ENCODE measurements at places on chromosomes 3 and 15.

DNA sequence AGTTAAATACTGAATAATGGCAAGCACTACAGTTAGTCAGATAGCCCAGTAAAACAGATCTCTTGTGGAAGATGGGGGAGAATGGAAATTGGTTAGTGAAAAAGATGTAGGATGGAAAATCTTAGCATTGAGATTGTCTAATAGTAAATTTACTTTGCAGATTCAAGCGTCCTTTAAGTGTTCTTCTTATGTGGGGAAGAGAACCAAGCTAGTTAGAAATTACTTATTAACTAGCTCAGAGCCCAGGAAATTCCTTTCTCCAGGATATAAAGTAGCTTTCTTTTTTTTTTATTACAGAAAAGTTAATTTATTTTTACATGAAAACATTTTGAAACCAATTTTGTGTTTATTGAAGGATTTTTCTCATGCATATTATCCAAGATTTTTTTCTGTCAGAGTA is 36.7 kb downstream of the TIPARP start:
- DNase-seq = no peak

GRCh38 chr15:41530363-41530956 is 13.6 kb downstream of the RPAP1 start:
- no peak for DNase-seq

DNA sequence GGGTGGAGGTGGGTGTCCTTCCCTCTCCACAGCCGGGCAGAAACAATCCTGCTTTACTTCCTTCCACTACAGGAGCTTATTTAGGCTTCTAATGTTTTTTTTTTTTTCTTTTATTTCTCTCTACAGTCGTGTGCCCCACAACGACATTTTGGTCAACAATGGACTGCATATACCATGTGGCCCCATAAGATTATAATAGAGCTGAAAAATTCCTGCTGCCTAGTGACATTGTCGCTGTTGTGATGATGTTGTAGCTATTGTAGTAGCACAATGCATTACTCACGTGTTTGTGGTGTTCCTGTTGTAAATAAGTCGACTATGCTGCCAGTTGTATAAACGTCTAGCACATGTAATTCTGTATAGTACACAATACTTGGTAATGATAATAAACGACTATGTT is 153.7 kb downstream of the IL20RB start:
- no peak for DNase-seq

DNA sequence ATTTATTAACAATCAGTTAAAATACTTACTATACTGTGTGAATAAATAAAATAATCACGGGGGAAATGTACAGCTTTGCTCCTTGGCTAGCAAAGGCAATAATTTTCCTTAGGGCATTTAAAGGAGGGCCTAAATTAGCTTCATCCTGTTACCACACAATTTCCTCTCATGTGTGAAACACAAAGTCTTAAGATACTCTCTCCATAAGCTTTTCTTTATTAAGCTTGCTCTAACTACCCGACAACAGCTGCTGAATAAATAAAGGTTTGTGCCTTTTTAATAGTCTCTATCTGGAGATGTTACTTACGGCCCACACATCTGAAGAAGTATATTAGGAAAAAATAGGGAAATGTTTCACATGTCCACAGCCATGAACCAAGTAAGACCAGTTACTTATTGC is 29.7 kb downstream of the ZNF106 start:
- DNase-seq = no peak

- no peak for DNase-seq
These were observed 12.1 kb downstream of the B3GNT5 start for GRCh38 chr3:183265157-183265642.

DNA sequence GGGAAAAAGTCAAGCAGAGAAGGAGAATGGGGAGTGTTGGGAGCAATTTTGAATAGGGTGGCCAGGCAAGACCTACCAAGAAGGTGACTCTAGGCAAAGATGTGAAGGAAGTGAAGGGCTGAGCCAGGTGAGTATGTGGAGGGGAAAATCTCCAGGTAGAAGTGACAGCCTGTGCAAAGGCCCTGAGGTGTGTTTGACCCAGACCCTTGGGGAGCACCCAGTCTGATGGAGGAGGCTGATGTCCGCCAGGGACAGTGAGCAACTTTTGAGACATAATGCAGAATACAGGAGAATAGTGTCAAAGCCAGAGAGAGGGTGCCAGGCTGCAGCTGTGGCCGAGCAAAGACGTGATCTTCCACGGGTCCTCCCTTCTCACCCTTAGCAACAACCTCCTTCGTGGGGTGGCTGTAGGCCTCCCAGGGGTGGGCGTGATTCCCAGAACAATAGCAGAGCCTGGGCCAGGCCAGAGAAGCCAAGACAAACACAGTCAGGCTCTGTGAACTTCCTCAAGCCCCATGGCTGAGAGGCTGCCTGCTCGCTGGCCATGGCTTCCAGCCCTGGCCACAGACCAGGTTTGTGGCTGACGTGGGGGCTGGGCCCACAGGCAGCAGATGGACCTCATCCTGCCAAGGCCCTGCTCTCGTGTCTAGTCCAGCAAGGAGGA is 58.1 kb downstream of the SLC6A6 start:
- DNase-seq = peak; percentile 51

- no peak for DNase-seq
These were observed 9.0 kb downstream of the MORF4L1 start for GRCh38 chr15:78881681-78882080.

GRCh38 chr3:197787412-197787811 is 3.6 kb upstream of the LRCH3 start:
- no peak for DNase-seq

DNA sequence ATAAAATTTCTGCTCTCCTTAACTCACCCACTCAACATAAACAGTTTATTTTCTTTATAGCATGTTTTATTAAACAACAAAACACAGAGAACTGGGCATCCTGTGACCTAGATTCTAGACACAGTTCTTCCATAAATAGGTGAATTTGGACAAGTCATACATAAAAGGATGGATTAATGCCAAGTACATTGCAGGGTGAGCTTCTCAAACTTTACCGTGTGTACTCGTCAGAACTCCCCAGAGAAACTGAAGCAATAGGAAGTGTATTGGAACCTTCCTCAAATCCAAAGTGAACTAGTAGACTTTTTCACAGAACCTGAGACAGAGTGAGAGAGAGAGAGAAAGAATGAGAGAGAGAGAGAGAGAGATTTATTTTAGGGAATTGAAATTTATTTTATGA is 139.7 kb downstream of the CD47 start:
- no peak for DNase-seq

GRCh38 chr3:62051506-62051905 is 321.8 kb downstream of the FEZF2 start:
- no peak for DNase-seq

DNA sequence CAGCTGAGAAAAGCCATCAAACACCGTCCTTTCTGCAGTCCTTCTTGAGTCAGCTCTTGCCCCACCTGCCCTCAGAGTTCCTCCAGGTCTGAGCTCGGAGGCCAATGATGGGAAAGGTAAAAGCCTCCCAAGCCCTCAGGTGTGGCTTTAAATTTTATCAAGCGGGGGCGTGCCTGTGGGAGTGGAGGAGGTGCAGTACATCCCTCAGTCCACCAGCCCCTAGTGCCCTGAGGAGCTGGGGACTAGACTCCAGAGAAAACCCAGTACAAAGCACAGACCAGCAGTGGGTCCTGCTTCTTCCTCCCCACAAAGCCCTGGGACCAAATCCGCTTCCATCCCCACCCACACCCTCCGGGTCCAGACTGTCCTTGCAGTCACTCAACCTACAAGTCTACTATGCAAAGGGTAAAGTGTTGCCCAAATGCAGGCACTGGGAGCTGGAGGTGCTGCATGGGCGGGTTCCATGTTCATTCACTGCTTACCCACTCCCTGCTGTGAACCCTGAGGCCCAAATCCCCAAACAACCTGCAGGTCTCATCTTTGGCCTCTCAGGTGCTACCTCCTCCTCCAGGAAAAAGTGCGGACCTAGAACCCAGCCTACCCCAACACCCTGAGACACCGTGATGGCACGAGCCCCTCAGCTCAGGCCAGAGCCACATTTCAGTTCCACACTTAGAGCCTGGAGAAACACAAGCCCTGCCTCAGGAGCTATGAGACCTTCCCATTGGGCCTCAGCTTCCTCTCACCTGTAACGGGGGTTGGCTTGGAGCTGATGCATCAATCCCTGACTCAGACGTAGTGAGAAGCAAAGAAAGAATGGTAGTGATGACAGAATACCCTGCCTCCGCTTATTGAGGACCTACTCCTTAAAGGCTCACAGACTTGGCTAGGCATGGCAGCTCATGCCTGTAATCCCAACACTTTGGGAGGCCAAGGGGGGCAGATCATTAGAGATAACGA is 2.4 kb downstream of the PFKFB4 start:
- DNase-seq = no peak

- DNase-seq = no peak
These were observed 30.6 kb downstream of the CRTC3 start for GRCh38 chr15:90560229-90560776.

- no peak for DNase-seq
These were observed 1123.5 kb downstream of the ROBO2 start for GRCh38 chr3:78163379-78163778.

- no peak for DNase-seq
These were observed 59.7 kb upstream of the FILIP1L start for GRCh38 chr3:100173961-100174360.

DNA sequence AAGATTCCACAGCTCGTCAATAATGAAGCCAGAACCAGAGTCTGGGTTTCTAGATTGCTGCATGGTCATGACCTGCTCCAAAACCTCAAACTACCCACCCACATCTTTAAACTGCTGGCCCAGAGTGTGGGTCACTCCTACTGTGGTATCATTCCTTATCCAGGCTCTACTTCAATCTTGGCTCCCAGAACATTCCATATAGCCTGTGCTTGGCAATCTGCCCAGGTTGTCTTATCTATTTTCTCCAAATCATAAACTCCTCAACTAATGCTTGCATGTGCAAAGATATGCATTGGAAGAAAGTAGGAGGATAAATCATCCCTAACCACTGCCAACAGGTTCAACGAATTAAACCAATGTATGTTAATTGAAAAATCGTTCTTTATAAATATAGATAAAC is 169.7 kb downstream of the ANXA2 start:
- no peak for DNase-seq

- no peak for DNase-seq
These were observed 393.7 kb upstream of the C2CD4B start for GRCh38 chr15:62558640-62559380.

DNA sequence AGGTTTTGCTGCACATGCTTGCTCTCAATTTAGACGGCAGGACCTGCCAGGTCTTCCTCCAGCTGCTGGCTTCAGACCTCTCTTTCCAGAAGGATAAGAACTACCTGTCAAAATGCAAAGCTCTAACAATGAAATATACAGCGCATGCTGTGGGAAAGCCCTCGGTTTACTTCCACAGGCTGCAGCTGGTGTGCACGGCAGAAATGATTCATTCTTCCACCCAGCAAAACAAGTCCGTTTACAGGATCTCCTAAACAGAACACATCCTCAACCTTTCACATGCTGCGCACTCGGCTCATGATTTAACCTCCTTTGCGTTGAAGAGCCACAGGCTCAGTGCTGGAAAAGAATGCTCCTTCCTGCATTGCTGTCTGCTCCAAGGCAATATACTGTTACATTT is 92.4 kb upstream of the WNT5A start:
- no peak for DNase-seq

- no peak for DNase-seq
These were observed 1.4 kb upstream of the IL17RC start for GRCh38 chr3:9915254-9916141.

DNA sequence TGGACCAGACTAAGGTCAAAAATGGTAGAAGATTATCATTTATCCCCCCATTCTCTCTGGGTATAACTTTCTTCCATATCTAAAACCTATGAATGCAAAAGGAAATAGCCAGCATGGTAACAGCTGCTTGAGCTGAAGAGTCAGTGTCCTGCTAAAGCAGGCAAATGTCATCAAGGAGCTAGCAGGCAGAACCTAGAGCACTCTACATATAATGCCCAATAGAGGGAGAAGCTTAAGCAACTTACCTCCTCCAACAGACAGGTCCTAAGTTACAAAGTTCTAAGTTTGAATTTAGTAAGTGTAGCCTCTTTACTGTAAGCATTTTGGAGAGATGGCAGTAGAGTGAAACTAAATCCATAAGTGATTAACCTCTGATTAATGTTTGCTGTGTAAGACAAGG is 7.7 kb downstream of the RAF1 start:
- DNase-seq = no peak

DNA sequence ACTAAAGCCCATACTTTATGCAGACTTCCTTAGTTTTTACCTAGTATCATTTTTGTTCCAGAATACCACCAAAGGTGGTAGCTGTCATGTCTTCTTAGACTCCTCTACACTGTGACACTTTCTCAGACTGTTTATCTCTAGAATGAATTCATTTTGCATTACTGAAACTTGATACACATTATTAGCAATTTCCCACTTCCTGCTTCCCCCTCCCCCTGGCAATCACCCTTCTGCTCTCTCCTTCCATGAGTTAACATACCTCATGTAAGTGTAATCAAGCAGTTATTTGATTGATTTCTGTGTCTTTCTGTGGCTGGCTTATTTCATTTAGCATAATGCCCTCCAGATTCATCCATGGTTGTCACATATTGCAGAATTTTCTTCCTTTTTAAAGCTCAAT is 204.9 kb downstream of the STAG1 start:
- DNase-seq = no peak

DNA sequence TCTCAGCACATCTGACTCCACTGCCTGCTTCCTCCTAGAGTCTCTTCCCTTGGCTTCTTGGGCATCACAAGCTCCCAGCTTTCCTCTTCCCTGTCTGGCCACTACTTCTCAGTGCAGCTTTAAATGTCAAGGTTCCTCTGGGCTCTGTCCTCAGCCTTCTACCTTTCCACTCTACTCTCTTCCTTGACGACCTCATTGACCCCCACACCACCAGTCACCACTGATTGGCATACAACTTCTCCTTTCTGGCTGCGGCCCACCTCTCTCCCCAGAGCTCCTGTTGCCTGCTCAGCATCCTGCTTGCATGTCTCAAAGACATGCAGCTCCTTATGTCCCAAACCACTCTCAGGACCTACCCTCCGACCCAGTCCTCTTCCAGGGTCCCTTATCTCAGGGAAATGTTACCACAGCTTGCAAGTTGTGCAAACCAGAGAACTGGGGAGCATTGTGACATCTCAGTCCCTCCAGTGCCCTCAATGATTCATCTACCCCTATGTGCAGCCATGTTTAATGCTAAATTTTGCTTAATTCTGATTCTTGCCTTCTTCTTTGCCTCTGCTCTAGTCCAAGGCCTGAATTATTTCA is 49.9 kb downstream of the TRPM1 start:
- no peak for DNase-seq

- DNase-seq = no peak
These were observed 65.1 kb downstream of the PRICKLE2 start for GRCh38 chr3:64160000-64160695.

DNA sequence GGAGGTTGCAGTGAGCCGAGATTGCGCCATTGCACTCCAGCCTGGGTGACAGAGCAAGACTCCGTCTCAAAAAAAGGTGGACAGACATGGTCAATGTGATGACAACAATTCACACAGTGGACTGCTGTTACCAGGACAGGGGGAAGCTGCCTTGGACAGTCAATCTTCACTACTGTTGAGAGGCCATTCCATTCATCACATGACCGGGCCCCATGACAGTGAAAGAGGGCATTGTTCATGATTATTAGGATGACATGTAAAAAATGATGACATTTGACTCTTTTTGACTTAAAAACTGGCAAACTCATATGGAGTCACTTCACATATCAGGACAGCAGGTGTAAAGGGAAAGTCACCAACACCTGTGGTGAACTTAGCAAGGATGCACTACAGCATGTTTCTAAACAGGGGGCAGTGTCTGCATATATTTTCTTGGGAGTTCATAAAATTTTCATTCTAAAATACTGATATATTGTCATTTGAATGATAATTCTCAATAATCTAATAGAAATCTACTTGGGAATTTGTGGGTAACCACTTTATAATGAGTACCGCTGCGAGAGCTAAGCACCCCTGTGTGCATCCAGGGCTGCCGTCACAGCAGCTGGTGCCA is 34.2 kb upstream of the LDHAL6B start:
- no peak for DNase-seq

Measured in caudate nucleus (tissue), 63 donors.